ENCODE measurements at places on chromosomes 5 and 9.

GRCh38 chr9:118414676-118415075, 710.5 kb downstream of the TLR4 start:
- DNase-seq: no peak

DNA sequence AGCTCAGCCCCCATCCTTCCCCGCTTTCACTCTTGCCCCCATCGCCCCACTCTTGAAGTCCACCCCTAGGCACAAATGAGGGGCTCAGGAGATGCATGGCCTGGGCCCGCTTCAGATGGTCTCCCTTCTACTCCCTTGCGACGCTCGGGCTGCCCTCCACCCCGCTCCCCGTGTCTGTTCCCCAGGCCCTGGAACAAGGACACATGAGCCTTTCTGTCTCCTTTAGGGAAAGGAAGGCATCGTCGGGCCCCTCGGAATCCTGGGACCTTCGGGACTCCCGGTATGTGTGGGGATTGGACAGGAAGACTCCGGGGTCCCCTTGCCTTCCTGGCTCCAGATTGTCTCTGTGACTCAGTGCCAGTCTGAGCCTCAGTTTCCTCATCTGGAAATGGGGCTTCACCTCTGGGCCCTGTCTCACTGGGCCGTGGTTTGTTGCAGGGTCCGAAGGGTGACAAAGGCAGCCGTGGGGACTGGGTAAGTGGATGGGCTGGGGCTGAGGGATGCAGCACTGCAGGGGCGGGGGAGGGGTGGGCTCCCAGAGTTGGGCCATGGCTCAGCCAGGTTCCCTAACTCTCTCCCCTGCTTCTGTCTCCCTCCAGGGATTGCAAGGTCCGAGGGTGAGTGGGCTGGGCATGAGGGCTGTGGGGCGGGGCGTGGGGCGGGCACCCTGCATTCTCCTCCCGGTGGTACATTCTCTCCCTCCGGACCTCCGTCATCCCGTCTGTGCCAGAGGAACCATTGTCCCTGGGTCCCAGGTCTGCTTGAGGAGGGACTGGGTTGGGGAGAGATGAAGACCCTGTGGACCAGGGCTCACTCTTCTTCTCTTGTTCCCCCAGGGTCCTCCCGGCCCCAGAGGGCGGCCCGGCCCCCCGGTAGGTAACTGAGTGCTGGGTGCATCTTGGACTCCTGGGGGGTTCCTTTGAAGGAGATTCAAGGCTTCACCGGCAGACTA, 21.8 kb upstream of the ORM1 start:
- no peak for DNase-seq

DNA sequence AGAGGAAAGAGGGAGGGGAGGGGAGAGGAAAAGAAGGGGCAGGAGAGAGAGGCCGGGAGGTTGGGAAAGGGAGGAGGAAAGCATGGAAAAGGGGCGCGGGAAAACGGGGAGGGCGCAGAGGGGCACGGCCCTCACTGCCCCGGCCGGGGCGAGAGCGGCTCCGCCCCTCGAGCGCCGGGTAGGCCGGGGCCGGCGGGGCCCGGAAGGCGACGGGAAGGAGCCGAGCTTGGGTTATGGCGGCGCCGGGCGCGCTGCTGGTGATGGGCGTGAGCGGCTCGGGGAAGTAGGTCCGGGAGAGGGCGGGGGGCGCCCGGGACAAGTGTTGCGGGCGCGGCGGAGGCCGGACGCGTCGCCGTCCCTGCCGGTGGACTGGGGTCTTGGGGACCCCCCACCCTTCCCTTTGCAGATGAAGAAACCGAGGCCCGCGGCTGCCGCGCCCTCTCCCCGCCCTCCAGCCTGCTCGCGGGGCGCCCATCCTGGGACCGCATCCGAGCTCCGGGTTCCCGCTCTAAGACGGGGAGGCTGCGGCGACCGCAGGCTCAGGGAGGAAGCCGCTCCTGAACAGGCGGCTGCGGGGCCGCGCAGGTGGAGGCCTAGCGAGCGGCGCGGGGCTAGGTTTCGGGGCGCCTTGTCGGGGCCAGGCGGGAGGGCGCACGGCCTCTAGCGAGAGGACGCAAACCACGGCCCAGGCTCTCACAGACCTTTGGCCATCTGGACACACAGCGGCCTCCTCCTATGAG, at the start of gene IDNK:
Gene IDNK, plus strand, starts transcription at position 205 of the 740 bp plus-strand sequence. Its CDS starts 29 bp downstream, at position 234.
- no peak for DNase-seq

DNA sequence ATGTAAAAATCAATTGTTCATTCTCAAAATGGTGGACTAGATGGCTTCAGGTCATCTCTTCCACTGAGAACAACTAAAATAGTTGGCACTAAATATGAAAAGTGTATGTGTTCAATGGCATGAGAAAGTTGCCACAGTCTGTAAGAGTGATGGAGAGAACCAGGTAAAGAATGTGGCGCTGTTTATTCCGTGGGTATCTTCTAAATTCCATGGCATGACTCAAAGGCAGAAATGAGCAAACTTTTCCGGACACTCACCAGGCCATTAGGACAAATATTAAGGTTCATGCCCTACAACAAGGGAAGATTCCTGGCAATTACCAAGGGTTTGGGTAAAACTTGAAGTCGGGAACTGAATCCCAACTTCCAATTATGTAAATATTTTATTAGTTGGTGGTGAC, 825.4 kb upstream of the CDH6 start:
- no peak for DNase-seq
